Fibroblast of villous mesenchyme (primary cell): ENCODE measurements at places on chromosomes 1 and 21. TPM values are rescaled to one million over a fixed set of nuclear protein-coding genes. Genes with fewer than 3 reads are reported as not detected.

SH3BGR gene
- 2.2 and 2.6 TPM in 2 replicates for total RNA-seq

NHLH1 gene
- under 0.01 TPM in 1 of 2 replicates, not detected in the other for total RNA-seq

TEDDM1 gene
- total RNA-seq = not detected in 2 replicates

L1TD1 gene
- total RNA-seq = under 0.01 TPM in 1 of 2 replicates, not detected in the other

PRAMEF5 gene
- not detected in 2 replicates for total RNA-seq

LRRC53 gene
- not detected in 2 replicates for total RNA-seq

MYCL gene
- total RNA-seq = under 0.01 TPM in 1 of 2 replicates, not detected in the other

HPCAL4 gene
- not detected in 2 replicates for total RNA-seq

FAM167B gene
- total RNA-seq = 0.97 and 5.2 TPM in 2 replicates

CCDC185 gene
- total RNA-seq = not detected in 2 replicates

SPRR1B gene
- total RNA-seq = not detected in 2 replicates

SPRR2G gene
- total RNA-seq = not detected in 2 replicates

KLHDC7A gene
- not detected in 2 replicates for total RNA-seq

ALX3 gene
- not detected in 2 replicates for total RNA-seq

SPTA1 gene
- not detected in 2 replicates for total RNA-seq

CASQ1 gene
- not detected in 2 replicates for total RNA-seq

SHE gene
- not detected in 2 replicates for total RNA-seq

ACADM gene
- total RNA-seq = 27.1 and 31.5 TPM in 2 replicates

ST6GALNAC5 gene
- total RNA-seq = 114 and 155 TPM in 2 replicates

BTG2 gene
- total RNA-seq = 6.4 and 13.8 TPM in 2 replicates

RNU1-2 gene
- total RNA-seq = under 0.01 TPM in 1 of 2 replicates, not detected in the other

AGBL4 gene
- not detected in 2 replicates for total RNA-seq
